NCI-H345 (cell line): ENCODE measurements at places on chromosomes 4 and X.
A peak's percentile ranks its signal among the peaks of the same experiment; 100 is the strongest.

- no peak for DNase-seq
Observed at GRCh38 chrX:40637687-40638086, 9.7 kb downstream of the CXorf38 start.

DNA sequence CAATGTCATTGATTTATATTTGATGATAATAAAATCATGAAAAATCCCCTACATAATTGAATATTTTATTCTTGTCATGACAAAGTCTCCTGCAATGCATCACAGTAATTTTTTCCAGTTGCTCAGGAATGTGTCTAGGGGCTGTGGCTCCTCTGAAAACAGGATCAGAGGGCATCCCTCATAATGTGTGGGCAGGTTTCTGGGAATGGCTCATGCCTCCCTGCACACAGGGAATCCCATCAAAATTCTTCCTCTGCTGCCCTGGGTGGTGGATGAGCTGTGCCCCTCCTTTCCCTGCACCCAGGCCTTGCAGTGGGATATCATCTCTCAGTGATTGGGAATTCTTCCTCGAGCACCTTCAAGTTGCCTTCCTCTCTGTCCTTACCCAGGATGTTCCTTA lies 20.4 kb upstream of the PUDP start:
- no peak for DNase-seq

GRCh38 chr4:17468619-17469221 lies 43.2 kb downstream of the QDPR start:
- no peak for DNase-seq

DNA sequence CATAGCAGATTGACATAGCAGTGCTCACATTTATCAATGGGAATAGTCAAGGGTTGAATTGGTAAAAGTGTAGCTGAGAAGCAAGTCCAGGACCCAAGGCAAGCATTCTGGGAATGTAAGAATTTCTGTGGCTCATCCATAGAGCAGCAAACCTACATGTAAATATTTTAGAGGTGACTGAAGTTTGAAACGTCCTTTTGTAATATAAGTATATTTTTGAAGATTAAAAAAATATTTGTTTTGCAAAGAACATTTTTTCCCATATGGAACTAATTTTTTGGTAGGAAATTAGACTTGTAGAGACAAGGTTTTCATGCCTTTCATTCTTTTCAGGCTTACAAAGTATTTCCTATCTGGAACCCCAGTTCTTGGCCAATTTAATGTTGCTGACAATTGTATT lies 104.0 kb downstream of the TEX13A start:
- no peak for DNase-seq

GRCh38 chr4:11408233-11408967 lies 20.3 kb downstream of the HS3ST1 start:
- no peak for DNase-seq

DNA sequence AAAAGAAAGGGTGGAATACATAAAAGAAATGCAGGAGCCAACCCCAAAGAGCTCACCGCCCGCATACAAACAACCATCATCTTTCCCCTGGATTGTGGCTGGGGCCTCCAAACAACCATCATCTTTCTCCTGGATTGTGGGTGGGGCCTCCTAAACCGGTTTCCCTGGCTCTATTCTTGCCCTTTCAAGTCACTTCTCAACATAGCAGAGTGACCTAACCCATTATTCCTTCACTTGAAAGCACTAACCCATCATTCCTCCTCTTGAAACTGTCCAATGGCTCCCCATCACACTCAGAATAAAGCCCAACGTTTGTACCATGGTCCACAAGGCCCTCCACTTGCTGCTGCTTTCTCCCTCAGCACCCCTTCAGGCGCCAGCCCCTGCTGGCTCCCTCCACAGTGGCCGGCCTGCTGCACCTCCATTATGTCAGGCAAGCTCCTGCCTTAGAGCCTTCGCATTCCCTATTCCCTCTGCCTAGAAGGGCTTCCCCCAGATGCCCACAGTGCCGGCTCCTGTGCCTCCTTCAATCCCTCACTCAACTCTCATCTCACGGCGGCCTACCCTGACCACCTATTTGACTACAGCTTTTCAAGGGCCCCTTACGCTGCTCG lies 24.1 kb downstream of the SMIM43 start:
- DNase-seq: no peak

DNA sequence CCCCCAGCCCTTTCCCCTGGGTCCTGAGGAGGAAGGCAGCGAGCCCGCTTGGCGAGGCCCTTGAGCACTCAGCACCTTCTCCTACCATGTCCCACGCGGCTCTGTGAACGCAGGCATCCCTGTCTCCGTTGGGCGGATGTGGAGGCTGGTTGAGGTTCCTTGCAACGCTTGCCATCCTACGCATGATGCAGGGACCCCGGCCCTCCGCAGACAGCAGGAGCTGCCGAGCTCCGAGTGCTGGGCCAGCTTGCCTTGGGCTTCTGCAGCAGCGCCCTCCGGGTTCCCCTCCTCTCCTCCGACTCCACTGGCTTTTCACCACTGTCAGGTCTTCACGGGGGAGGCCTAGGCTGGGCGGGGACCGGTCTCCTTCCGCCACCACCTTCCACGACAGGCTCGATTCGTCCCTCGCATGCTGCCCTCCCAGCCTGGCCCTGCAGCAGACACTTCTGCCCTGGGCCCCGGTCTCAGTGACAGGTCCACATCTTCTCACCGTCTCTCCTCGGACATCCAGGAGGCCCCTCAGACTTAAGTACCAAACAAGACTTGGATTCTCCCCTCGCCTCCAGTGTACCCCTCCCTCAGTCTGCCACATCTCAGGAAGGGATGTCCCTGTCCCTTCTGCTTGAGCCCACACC lies 67.6 kb upstream of the HGFAC start:
- no peak for DNase-seq

GRCh38 chrX:134990475-134990800 lies 353 bp upstream of the SMIM10 start:
- no peak for DNase-seq

- no peak for DNase-seq
Observed at GRCh38 chr4:3389233-3390215, 52.2 kb upstream of the HGFAC start.

- no peak for DNase-seq
Observed at GRCh38 chrX:132843363-132843762, 115.1 kb downstream of the HS6ST2 start.

GRCh38 chr4:115171220-115171619 lies 57.8 kb upstream of the NDST4 start:
- DNase-seq: no peak

GRCh38 chr4:88771883-88772450 lies 74.3 kb upstream of the NAP1L5 start:
- no peak for DNase-seq

GRCh38 chrX:39335513-39336235 lies 534.4 kb downstream of the MID1IP1 start:
- peak; percentile 86 for DNase-seq

- no peak for DNase-seq
Observed at GRCh38 chr4:182766857-182767250, 150.3 kb downstream of the DCTD start.

- no peak for DNase-seq
Observed at GRCh38 chrX:31070057-31070468, 1.8 kb downstream of the FTHL17 start.

GRCh38 chrX:2351999-2352995 lies 148.5 kb downstream of the DHRSX start:
- DNase-seq: no peak

GRCh38 chr4:15882675-15883086 lies 55.9 kb downstream of the FGFBP1 start:
- peak; percentile 48 for DNase-seq
